A673 (cell line): ENCODE measurements at places on chromosomes 13 and 19. TPM values are rescaled to one million over a fixed set of nuclear protein-coding genes. Genes with fewer than 3 reads are reported as not detected.
A peak's percentile ranks its signal among the peaks of the same experiment; 100 is the strongest.

Gene IGFL4
- not detected in 2 replicates for total RNA-seq

Gene ZNF296
- total RNA-seq: 2.9 and 3.0 TPM in 2 replicates

Gene PPP1R37
- 33.6 and 34.0 TPM in 2 replicates for total RNA-seq

- DNase-seq: no peak
Observed at GRCh38 chr13:64867856-64868255, 2362.3 kb downstream of the PCDH9 start.

DNA sequence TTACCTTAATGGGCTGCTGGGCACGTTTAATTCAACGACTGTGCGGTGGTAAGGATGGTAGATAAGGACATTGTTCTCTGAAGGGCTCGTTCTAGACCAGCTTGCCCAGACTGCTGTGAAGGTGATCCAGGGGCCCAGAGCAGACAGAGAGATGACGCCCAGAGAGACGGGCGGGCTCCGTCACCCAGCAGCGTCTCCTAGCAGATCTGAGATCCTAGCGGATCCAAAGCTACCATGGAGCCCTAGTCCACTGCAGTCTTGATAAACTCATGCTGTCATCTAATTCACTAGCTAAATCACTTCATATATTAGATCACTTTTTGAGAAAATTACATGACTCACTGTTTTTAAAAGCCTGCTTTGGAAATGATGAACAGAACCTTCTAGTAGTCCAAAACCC is 21.5 kb downstream of the COL4A2 start:
- no peak for DNase-seq

GRCh38 chr19:1823539-1824251 is 11.6 kb upstream of the ATP8B3 start:
- no peak for DNase-seq

Gene PSG6
- total RNA-seq: not detected in 2 replicates

Gene FLT3LG
- total RNA-seq: 6.5 and 6.9 TPM in 2 replicates

Gene ZNF888
- 3.4 and 4.6 TPM in 2 replicates for total RNA-seq

DNA sequence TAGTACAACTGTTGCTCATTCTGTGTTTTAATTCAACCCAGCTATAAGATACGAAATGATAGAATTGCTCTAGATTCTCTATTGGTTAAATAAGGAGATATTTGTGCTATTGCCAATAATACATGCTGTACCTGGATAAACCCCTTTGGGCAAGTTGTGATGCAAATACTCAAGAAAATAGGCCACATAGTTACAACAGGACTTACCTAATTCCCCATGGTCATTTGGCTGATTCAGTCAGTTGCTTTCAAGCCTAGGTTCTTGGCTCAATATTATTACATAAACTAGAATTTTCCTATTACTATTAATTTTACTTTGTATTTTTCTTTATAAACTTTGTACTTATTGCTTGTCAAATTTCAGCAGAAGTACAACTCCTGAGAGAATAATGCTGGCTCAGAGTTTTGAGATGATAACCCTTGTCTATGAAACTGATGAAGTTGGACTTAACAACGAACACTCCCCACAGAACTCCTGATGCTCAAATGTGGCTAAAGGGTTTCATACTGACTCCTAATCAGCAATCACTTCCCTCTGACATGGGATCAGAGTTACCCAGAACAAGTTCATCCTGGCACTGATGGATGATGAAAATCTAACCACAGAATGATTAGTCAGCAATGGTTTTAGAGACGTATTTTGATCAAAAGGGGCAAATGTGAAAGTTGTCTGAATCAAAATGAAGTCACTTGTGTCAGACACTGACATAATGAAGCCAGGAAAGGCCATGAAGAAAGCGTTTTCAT is 221.1 kb downstream of the ITGBL1 start:
- no peak for DNase-seq

Gene PARP4
- total RNA-seq: 64.5 and 66.8 TPM in 2 replicates

DNA sequence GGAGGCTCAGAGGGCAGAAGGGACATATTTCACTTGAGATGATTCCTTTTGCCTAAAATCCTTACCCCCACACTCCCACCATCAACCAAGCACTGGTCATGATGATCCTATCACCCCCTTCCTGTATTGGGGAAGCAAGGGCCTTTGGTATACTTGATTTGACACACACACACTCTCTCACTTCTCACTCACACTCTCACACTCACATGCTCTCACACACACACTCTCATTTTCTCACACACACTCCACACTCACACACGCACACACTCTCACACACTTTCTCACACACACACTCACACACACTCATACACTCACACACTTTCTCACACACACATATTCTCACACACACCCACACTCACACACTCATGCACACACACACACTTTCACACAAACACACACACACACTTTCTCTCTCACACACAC is 8.6 kb downstream of the RGCC start:
- no peak for DNase-seq

Gene PEG3
- total RNA-seq: 282 and 353 TPM in 2 replicates

GRCh38 chr19:6873708-6874431 is 13.5 kb upstream of the ADGRE1 start:
- no peak for DNase-seq

GRCh38 chr13:54980651-54981050 is 1952.0 kb downstream of the OLFM4 start:
- peak; percentile 62 for DNase-seq

Gene TRIM28
- total RNA-seq: 985 and 1,038 TPM in 2 replicates

- no peak for DNase-seq
Observed at GRCh38 chr13:98835156-98835555, 82.7 kb upstream of the SLC15A1 start.

- DNase-seq: no peak
Observed at GRCh38 chr13:100305398-100305797, 216.5 kb downstream of the PCCA start.

DNA sequence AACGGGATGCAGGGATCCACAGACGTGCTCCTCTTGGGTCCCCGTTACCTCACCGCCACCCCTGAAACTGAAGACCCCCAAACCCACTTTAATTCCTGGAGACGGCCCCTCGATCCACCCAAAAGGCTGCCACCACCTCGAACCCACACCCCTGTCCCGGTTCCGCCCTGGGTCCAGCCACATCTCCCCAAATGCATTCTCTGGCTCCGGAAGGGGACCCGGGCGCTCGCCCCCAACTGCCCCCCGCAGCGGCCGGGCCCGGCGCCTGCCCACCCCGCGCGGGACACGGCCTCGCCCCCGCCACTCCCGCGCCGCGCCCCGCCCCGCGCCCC is 219 bp upstream of the FSTL3 start:
- no peak for DNase-seq

Gene VSTM1
- total RNA-seq: not detected in 2 replicates

- DNase-seq: no peak
Observed at GRCh38 chr19:54369082-54369687, 4.5 kb upstream of the LAIR1 start.

Gene SLITRK5
- 1.3 and 2.2 TPM in 2 replicates for total RNA-seq

DNA sequence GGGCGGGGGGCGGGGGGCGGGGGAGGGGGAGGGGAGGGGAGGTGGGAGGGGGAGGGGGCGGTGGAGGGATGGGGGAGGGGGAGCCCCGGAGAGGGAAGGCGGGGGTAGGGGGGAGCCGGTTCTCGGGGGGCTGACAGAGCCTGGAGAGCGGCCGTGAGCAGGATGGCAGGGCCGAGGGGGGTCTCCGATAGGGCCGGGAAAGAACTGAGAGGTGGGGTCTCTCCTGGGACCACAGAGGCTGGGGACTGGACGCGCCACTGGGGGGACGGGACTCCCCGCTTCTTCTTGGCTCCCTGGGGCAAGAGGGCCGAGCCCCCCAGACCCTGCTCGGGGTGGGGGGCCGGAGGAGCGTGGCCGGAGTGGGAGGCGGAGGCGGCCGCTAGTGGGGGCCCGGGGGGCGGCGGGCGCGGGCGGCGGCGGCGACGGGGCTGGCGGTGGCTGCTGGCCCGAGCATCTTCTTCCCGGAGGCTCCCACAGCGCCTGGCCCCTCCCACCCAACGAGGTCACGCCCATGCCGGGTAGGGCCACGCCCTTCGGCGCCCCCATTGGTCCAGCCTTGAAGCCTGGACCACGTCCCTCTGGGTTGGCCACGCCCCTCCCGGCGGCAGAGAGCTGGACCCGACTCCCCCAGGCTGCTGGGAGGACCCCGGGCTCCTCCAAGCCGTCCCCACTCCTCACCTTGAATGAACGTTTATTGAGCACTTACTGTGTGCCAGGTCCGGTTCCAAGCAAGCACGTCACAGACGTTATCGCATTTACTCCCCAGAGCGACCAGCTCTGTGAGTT is at the start of gene NOVA2:
NOVA2 (minus strand) TSS at position 313 of the 786 bp plus-strand sequence. CDS start 514 bp downstream, outside the sequence.
- DNase-seq: peak; percentile 84

DNA sequence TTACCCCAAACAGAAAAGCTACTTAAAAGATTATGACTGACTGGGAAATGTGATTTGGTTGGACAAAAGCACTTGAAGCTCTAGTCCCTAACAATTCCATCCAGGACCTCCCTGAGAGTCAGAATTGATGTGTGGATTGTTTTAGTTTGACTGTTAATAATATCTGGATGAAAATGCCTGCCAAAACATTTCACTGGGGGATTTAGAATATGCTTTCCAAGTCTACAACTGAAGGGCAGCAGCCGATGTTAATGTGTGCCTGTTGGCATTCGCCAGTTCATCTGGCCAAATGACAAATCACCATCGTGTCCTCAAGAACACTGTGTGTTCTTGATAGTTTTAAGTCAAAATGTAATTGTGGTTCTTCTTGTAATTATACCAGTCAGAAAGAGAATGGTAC is 76.0 kb upstream of the TSC22D1 start:
- no peak for DNase-seq

DNA sequence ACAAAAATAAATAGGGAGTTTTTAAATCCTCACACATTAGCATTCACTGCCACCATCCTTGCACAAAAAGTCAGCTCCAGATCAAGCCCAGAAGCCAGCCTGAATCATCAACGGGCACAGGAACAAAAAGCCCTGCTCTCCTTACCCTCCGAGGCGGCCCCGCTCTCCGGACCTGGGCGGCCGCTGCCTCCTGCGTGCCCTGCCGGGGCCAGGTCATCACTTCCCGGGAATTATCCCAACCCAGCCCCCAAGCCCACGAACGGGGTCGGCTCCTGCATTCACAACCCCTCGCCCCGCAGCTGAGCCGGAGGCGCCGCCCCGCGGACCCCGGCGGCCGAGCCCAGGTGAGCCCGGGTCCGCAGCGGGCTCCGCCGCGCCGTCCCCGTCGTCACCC is 754 bp downstream of the DNAJB1 start:
- no peak for DNase-seq

Gene GADD45GIP1
- 61.1 and 67.5 TPM in 2 replicates for total RNA-seq

Gene DOCK6
- total RNA-seq: 15.6 and 24.5 TPM in 2 replicates

DNA sequence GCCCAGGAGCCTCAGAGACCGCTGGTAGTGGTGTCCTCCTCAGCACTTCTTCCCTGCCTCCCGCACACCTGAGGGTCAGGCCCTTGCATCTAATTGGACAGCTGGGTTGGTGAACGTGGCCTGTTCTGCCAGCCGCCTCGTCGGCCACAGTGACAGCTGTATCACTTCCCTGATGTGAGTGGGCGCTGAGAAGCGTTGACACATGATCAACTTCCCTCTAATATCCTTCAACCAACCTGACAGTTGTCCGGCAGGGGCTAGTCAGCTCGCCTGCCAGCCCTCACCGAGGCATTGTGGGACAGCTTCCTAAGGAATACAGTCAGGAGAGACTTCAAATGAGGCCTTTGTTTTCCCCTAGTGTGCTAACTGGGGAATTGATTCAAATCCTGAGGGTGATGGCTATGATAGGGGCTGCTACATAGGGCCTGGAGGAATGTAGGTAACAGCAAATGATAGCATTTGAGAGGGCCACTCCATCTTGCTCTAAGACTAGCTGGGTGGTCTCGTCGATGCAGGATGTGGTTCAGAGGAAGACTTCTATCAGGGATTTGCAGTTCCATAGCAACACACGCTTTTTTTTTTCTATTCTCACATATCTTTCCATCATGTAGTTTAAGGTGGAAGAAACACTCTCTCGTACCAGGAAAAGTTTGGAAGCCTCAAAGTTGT is 230.8 kb downstream of the TSHZ3 start:
- no peak for DNase-seq

GRCh38 chr13:33727297-33728083 is 90.5 kb upstream of the RFC3 start:
- no peak for DNase-seq

Gene LRP3
- total RNA-seq: 39.4 and 42.0 TPM in 2 replicates

- no peak for DNase-seq
Observed at GRCh38 chr13:111451402-111451801, 131.0 kb downstream of the TEX29 start.

GRCh38 chr13:31408927-31409326 is 209.2 kb downstream of the B3GLCT start:
- no peak for DNase-seq

- peak; percentile 91 for DNase-seq
Observed at GRCh38 chr19:39502640-39503417, 4.1 kb downstream of the DLL3 start.

Gene ZNF154
- total RNA-seq: 4.0 and 4.4 TPM in 2 replicates

DNA sequence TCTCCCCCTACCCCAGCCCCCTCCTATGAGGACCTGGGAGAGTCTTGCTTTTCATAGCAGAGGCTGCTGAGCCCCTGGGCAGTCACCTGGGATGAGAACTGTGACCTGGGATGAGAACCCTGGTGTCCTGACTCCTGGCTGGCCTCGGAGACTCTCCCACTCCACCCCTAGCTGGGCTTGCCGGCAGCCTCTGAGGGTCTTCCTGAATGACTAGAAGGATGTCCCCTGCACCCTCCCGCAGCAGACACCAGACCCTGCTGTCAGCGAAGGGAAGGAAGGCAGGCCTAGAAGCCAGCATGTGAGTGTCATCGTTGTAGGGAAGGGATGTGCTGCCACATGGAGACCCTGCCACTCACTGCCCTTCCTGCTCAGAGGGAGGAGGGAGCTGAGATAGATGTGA is 203.4 kb upstream of the ZNF536 start:
- no peak for DNase-seq

DNA sequence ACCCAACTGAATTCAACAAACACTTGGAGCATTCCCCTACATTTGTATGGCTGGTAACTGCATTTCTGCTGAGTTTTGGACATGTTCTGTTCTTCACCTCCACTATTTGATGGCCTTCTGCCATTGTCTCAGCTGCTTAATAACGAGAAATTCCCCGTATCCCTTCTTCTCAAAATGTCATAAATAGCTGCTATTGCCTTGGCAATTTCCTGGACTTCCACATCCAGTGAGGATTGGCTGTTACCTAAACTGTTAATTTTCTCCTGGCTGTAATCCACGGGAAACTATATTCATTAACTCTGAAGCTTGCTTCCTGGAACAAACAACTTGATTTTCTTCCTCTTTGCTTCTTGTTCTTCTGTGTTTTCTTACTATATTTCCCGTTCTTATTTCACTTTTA is 69.5 kb upstream of the TDRD3 start:
- DNase-seq: peak; percentile 80

Gene PLIN4
- total RNA-seq: 1.0 and 1.3 TPM in 2 replicates

Gene ZNF132
- 9.1 and 9.2 TPM in 2 replicates for total RNA-seq
